ENCODE measurements at places on chromosomes 13 and 19.

DNA sequence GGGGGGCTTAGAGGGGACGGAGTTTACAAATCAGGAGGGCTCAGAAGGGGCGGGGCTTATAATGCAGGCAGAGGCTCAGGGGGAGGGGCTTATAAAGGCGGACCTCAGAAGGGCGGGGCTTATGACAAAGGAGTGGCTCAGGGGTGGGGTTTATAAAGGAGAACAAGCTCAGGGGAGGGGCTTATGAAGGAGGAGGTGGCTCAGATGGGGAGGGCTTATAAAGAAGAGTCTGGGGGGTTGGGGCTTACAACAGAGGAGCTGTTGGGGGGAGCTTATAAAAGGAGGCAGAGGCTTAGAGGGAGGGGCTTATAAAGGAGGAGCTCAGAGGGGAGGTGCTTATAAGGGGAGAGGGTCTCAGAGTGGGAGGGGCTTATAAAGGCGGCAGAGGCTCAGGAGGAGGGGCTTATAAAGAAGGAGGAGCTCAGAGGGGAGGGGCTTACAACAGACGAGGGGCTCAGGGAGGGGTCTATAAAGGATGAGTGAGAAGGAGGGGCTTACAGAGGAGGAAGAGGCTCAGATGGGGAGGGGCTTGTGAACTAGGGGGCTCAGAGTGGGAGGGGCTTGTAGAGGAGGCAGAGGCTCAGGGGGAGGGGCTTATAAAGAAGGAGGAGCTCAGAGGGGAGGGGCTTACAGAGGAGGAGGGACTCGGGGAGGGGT lies 1.0 kb downstream of the SMIM24 start:
- peak; percentile 62 for DNase-seq

DNA sequence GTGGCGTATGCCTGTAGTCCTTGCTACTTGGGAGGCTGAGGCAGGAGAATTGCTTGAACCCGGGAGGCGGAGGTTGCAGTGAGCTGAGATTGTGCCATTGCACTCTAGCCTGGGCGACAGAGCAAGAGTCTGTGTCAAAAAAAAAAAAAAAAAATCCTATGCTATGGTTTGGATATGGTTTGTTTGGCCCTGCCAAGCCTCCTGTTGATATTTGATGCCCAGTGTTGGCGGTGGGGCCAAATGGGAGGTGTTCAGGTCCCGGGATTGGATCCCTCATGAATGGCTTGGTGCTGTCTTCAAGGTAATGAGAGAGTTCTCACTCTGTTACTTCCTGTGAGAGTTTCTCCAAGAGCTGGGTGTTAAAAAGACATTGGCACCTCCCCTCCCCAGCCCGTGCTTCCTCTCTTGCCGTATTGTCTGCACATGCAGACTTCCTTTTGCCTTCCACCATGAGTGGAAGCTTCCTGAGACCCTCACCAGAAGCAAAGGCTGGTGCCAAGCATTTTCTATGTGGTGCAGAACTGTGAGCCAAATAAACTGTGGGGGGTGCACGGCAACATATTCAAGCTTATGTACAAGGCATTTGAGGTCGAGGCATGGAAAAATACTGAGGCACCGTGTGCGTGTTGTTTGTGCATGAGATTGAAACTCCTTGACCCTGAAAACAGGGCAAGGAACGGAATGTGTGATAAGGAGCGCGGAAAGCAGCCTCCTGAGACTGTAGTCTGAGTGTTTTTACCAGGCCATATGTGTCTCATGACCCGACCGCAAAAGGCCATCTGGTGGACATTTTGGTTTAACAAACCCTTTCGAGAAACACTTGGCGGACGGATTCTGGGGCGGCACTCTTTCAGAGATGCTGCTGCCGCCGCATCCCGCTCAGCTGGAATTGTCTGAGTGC lies 7.3 kb downstream of the SIGLEC9 start:
- DNase-seq, result peak; percentile 33

GRCh38 chr13:71634602-71635443 lies 232.2 kb downstream of the DACH1 start:
- no peak for DNase-seq

DNA sequence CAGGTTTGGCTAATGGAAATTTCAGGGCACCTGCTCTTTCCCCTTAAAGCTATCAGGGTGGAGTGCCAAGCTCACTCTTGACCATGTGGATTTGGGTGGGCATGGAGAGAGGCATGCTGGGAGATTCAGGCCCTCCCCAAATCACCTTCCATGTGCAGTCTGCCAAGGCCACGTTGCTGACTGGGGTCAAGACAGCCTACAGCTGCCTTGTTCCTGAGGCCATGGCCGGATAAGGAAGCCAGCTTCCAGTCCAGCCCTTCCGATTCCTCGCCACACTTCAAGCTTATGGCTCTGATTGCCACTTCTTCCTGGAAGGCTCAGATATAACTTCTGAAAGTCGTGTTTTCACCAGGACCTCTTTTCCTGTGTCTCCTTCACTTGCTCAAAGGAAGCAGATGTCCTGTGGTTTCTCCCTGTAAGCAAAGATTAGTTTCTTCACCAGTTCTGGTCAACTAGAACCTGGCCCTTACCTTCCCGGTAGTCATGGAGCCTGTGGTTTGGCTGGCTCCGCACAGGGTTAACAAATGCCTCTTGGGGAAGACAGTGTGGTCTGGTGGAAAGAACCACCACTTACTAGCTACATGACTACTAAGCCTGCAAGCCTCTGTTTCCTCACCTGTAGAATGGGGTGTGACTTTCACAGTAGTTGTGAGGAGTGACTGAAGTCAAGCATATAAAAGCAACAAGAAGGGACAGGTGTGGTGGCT lies 16.1 kb upstream of the TPT1 start:
- DNase-seq, result no peak

GRCh38 chr19:31980796-31981195 lies 364.6 kb upstream of the ZNF507 start:
- no peak for DNase-seq

DNA sequence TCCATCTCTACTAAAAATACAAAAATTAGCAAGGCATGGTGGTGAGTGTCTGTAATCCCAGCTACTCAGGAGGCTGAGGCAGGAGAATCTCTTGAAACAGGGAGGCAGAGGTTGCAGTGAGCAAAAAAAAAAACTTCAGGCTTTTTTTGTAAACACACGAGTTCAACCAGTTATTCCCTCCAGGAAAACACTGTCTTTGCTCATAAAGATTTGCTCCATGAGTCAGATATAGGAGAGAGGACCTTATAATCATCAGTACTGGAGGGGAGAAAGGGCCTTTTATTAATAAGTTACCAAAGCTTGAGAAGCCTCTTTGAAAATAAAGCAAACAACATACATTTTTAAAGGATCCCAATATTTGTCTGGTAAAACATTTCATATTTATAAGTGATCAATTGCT lies 110.7 kb downstream of the EFNB2 start:
- DNase-seq, result no peak

- DNase-seq, result no peak
These were observed 24.9 kb upstream of the ARHGEF7 start for GRCh38 chr13:111090169-111090568.

GRCh38 chr13:55660851-55661250 lies 1479.9 kb upstream of the PRR20A start:
- no peak for DNase-seq

DNA sequence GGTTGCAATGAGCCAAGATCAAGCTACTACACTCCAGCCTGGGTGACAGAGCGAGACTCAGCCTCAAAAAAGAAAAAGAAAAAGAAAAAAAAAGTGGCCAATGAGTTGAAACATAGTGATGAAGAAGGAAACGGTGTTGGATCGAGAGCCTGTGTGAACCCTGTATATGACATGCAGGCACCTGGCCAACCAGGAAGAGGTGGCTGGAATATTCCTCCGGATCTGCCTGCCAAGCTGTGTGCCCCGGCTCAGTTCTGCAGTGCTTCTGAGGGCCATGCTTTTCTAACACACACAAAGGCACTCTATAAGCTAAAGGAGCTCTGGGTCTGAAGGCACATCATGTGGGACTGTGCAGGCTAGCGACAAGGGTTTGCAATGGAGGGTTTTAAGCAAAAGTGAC lies 3.7 kb upstream of the ZNF444 start:
- no peak for DNase-seq

GRCh38 chr19:19637523-19638251 lies 5.8 kb downstream of the GMIP start:
- DNase-seq, result no peak

DNA sequence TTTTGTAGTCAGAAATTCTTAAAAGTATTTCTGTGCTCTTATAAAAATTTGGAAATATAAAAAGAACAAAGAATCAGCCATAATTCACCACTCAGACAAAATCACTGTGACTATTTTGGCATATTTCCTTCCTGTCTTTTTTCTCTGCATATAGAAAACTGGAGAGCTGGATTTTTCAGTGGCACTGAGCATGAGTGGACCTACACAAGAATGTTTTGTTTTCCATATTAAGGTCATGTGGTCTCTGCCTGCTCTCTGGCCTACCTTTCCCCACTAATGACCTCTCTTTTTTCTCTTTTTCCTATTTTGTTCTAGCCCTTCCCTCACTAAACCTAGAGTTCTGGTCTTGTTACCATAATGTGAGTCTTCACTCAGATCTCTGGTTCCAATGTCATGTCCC lies 17.6 kb upstream of the USP12 start:
- DNase-seq, result no peak

- DNase-seq, result no peak
These were observed 16.9 kb downstream of the SMARCA4 start for GRCh38 chr19:10977742-10978092.

DNA sequence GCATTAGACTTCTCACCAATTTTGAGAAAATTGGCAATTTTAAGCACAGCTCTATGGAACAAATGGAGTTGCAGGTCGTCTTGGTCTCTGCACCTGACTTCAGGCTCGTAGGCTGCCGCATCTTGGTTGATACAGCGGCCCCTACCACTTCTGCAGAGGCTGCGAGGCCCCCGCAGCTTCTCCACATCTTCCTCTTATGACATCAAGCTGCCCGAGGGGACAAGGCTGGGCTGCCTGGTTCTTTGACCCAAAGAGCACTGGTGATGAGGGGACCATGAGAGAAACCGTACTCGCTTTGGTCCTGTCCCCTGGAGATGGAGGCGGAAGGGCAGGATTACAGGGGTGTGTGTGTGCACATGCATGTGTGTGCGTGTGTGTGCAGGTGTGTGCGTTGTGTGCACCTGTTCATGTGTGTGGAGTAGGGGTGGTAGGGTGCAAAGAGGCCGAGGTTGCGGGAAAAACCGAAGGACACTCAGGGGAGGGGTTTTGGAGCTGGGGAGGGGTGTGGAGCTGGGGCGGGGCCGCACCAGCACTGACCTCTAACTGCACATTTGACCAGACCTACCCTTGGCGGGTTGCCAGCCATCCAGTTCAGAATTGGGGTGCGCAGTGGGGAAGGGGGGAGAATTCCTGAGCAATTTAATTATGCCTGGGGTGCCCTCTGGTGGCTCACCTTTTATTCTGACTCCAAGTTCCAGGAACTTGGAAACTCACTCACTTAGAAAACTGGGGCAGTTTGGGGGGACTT lies 65.1 kb upstream of the ARHGEF7 start:
- no peak for DNase-seq

DNA sequence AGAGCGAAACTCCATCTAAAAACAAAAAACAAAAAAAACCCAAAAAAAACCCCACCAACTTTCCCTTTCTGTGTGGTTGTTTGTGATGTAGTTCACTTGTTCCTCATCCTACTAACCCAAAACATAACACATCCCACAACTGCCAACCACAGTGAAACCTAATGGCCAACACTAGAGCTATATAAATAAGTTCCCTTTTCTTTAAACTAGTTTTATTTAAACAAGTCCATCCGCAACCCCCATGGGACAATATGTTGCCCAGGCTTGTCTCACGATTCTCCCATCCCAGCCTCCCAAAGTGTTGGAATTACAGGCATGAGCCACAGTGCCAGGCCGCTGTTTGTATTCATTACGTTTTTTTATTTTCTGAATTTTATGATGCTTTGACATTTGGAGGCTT lies 71.2 kb upstream of the ADGRE5 start:
- no peak for DNase-seq

DNA sequence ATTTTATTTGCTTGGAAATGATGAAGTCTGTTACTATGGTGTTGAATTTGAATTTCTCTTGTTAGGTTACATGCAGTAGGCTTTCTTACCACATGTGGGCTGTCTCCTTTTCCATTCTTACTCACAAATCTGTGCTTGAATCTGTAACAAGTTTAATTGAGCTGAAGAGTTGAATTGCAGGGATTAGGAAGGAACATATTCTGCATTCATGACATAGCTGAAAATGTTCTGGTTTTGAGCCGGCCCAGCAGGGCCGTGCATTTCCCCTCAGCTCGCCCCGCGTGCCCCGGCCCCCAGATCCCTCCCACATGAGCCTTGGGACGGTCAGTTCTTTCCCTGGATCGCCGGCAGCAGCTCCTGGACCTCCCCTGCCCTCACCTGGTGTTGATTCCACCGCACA lies 28.1 kb downstream of the TFDP1 start:
- no peak for DNase-seq

DNA sequence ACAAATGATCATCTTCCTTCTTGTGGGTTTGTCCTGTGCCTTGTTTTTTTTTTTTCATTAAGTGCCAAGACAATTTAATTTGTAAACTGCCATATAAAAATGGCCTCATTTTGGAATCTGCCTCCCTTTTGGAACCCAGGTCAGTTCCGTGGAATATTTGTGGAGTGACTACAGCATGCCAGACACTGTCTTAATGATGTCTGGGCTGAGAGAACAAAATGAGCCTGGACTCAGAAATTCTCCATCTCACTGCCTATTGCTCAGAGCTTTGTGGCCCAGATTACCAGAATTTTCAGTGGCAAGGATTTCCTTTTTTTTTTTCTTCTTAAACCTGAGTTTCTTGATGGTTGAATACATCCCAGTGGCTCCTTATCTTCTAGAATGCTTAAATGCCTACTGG lies 340.6 kb downstream of the ENOX1 start:
- DNase-seq, result no peak

GRCh38 chr13:52713894-52714293 lies 25.7 kb downstream of the CNMD start:
- DNase-seq, result no peak

DNA sequence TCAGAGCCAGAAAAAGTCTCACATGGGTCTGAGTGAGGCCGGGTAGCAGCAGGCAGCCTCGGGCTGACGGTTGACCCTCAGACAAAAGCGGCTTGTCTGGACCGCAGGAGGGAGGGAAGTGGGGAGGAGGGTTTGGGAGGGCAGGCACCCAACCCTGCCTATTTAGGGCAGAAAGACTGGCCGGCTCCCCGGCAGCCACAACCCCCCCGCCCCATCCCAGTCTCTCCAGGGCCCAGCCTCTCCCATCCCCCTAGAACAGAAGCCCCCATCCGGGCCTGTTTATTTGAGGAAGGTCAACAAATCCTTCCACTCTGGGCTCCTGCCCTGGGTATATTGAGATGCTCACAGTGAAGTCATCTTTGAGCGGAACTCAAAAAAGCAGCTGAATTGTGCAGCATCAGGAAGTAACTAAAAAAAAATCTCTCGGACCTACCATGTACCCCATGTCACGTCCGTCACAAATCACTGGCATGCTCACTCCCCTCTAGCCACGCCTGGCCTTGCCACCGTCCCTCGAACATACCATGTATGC lies 6.3 kb downstream of the DACT3 start:
- DNase-seq, result no peak

DNA sequence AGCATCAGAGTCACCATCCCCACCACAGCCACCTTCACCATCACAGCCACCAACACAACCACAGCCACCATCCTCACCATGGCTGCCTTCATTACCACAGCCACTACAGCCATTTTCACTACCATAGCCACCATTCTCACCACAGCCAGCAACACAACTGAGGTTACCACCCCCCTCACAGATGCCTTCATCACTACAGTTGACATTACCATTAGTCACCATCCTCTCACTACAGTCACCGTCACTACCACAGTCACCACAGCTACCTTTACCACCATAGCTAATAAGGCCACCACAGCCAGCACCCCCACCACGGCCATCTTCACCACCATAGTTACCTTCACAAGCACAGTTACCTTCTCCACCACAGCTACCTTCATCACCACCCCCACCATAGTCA lies 269.6 kb downstream of the DNAJC15 start:
- peak; percentile 8 for DNase-seq

- no peak for DNase-seq
These were observed 25.2 kb downstream of the ACTL9 start for GRCh38 chr19:8673276-8673891.

Data from stimulated activated CD4-positive, alpha-beta T cell treated with anti-CD3 and anti-CD28 coated beads, Interleukin-1b, Interleukin-23, amount 100 ng/mL, for 48 hours (primary cell).